ENCODE measurements at places on chromosomes 11 and 22.

GRCh38 chr11:75350743-75351540, 519 bp downstream of the ARRB1 start:
- no peaks in the 10 kb centered on the region for H3K27me3 ChIP-seq
- peak; percentile 38 for ATAC-seq
- no peaks in the 10 kb centered on the region for H3K36me3 ChIP-seq
- peak overlapping the region; percentile 38 for H3K27ac ChIP-seq
- H3K4me1 ChIP-seq, result peaks cover 39% of the 10 kb centered on the region

- ATAC-seq, result no peak
- H3K36me3 ChIP-seq, result no peaks in the 10 kb centered on the region
- peaks cover 17% of the 10 kb centered on the region for H3K4me1 ChIP-seq
Measured at GRCh38 chr11:124798991-124799347, 1.2 kb downstream of the MSANTD2 start.

DNA sequence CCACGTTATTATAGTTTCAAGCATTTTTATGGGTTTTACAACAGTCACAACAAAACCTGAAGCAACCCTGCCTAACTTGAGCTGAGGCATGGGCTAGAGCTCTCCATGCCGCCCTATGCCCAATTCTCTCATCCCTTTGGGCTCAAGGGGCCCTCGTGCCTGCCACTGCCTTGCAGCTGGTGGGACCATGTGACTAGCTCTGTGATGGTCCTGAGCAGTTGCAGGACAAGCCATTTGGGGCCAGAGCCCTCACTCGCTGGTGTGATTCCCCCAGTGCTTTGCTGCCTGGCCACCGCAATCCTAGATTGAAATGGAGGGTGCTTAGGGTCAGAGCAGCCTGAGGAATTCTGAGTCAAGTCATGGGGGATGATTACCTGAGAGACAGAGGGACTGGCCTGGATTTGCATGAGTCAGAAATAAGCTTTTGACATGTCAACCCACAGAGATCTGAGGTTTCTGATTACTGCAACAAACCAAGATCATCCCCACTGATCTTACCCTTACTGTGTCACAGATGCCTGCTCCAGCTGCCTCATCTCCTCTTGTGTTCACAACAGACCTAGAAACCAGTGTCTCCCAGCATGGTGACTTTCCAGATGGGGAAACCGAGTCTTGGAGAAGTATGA, 323.7 kb downstream of the BRD1 start:
- no peak overlapping the region for H3K27ac ChIP-seq
- ATAC-seq, result no peak
- no peaks in the 10 kb centered on the region for H3K4me1 ChIP-seq

- H3K27ac ChIP-seq, result no peak overlapping the region
- no peaks in the 10 kb centered on the region for H3K27me3 ChIP-seq
- H3K4me3 ChIP-seq, result no peak overlapping the region
- peaks cover 80% of the 10 kb centered on the region for H3K36me3 ChIP-seq
Measured at GRCh38 chr22:20805972-20806471, 32.1 kb downstream of the SERPIND1 start.

GRCh38 chr11:13261591-13262061, 16.0 kb upstream of the BMAL1 start:
- H3K36me3 ChIP-seq, result no peaks in the 10 kb centered on the region
- H3K4me3 ChIP-seq, result no peak overlapping the region
- H3K4me1 ChIP-seq, result no peaks in the 10 kb centered on the region
- H3K27ac ChIP-seq, result no peak overlapping the region

All from stimulated activated memory B cell treated with anti-CD40 and anti-IgM and Interleukin-4, amounts not matched to agents 10 μg/mL and 1 μg/mL and 100 μg/mL, for 72 hours (primary cell).